ENCODE measurements at places on chromosomes 5 and 9.

DNA sequence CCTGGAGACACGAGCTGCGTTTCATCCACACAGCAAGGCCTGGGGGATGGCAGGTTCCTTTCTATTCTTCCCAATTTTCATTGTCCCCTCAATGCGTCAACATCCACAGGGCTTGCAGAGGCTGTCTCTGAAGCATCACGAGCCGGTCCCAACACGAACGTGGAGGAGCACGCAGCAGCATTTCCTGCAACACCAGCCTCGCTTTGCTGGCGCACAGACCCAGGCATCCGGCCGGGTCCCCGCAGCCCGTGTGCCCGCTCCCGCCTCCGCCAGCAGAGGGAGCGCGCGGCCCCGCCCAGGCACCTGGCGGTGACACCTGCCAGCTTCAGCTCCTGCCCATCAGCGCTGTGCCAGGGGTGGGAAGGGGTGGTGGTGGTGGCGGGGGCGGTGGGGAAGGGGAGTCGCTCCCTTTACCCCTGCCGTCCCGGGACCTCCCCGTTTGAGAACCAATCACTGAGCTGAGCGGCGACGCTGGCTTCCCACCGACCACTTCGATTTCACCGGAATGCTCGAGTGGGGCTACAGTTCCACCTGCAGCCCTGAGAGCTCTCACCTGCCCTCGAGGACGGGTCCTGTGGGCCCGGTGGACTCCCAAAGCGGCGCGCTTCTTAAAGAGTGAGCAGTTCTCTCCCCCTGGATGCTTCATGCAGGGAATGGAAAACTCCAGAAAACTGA is 464.5 kb downstream of the ICE1 start:
- DNase-seq = peak; percentile 25

- no peak for DNase-seq
Observed at GRCh38 chr9:90864779-90865178, 63.2 kb downstream of the SYK start.

DNA sequence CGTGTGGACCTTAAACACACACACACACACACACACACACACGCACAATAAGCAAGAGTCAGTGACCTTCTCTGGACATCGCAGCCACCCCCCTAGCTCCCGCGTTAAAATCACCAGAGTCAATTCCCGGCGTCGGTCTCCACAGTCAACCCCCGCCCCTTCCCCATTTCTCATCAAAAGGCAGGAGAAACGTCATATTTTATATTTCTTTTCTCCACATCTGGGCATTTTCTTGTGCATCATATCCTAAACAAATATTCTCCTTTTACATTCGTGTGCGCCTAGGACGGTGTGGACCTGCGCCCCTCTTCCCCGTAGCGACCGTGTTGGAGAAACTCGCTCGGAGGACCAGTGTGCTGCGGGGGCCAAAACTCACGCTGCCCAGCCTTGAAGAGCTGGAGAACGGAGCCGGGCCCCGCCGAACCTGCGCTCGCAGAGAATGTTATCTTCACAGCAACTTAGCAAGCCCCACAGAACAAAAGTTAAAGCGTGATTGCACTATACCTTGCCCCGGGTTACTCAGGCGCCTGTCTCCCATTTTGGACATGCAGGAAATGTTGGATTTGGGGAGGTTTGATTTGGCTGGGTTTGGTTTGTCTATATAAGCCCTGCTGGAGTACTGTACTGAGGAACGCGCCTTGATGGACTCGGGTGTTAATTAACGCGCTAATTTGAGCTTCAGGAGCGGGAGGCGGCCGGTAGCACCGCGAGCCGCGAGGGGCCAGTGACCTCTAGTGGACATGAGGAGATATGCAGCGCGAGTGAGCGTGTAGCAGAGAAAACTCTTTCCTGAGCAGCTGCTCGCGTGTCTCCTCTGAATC is 192.4 kb downstream of the MEF2C start:
- DNase-seq = peak; percentile 46

DNA sequence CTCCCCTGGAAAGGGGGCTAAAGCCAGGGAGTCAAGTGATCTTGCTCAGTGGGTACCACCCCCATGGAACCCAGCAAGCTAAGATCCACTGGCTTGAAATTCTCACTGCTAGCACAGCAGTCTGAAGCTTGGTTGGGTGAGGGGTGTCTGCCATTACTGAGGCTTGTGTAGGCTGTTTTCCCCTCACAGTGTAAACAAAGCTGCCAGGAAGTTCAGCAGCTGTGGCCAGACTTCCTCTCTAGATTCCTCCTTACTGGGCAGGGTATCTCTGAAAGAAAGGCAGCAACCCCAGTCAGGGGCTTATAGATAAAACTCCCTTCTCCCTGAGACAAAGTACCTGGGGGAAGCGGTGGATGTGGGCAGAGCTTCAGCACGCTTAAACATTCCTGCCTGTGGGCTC is 17.1 kb upstream of the EPB41L4A start:
- no peak for DNase-seq

DNA sequence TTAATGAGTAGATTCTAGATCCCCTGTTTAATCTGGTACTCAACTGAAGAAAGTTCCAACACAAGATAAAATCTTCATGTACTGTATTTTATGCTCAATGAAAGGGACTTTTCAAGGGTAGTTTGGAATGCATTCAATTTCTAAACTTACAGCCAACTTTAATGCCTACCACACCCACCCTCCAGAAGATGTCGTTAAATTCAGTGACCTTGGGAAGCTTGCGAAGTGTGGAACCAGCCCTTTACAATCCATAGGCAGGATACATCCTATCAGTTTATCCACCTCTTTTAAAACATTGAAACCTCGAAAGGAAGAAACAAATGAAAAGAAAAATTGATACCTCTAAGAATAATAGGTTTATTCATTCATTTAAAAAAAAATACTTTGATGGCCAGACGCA is 20.2 kb downstream of the TRPM6 start:
- no peak for DNase-seq

GRCh38 chr5:54537725-54538124 is 20.2 kb downstream of the SNX18 start:
- DNase-seq = no peak

DNA sequence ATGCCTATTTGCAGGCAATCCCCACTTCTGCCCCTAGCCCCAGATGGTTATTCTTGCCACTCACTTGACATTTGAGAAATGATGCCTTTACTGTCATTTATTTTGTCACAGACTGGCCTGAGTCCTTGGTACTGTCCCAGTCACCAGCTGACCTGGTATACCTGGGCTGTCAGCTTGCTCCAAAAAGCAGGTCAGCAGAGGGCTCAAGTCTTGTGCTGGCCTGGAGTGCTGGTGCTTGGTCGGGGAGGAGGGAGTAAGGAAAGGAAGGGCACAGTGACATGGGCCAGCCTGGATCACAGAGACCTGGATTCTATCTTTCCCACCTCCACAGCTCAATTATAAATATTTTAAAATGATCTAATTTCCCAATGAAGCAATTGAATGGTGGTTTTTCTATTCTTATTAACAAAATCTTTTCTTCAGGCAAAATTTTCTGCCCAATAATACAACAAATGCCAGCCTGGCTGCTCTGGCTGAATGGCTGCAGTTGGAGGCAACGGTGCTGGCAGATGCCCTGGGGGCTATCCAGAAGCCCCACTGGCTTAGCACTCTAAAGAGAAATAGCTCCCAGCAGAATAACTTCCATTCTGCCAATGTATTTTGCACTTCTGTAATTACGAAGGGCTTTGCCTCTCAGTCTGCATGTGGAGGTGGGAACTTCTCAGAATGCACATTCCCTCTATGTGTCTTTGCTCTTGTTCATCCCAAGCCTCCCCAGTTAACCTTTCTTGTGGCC is 160.6 kb downstream of the GADD45G start:
- DNase-seq = no peak

- no peak for DNase-seq
Observed at GRCh38 chr9:70590315-70590677, 175.8 kb upstream of the KLF9 start.

- no peak for DNase-seq
Observed at GRCh38 chr5:81233080-81233634, at the start of gene CKMT2. CKMT2 (plus strand) TSS chr5:81233322; CDS start chr5:81251133, 17,811 bp downstream.

Measured in stimulated activated CD4-positive, alpha-beta T cell treated with anti-CD3 and anti-CD28 coated beads, Interleukin-1b, Interleukin-23, amount 100 ng/mL, for 24 hours (primary cell).